Fibroblast of skin of right biceps (primary cell): ENCODE measurements at places on chromosomes 5 and 9.

GRCh38 chr5:154593071-154593470 lies 115.0 kb upstream of the HAND1 start:
- peak; percentile 58 for DNase-seq

- DNase-seq = no peak
Observed at GRCh38 chr5:55096182-55096581, 6.3 kb upstream of the GZMA start.

- DNase-seq = no peak
Observed at GRCh38 chr5:56422076-56422762, 189.1 kb upstream of the ANKRD55 start.

- DNase-seq = no peak
Observed at GRCh38 chr5:154449786-154450185, 4.0 kb downstream of the SAP30L start.

GRCh38 chr5:167867281-167867680 lies 424.2 kb upstream of the WWC1 start:
- no peak for DNase-seq

DNA sequence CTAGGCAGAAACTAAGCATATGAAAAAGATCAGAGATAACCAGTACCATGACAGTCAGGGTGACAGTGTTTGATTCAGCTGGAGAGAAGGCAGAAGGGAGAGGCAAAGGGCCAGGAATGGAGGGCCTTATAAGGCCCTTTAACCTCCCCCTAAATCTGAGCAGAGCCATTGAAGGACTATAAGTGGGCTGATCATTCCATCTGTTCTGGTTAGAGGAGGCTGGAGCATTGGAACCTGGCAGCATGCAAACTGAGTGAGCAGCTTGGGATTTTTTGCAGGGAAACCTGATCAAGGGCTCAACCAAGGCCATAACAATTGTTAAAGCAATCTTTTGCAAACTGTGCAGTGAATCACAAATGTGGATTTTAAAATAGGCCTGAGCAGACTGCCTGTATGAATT lies 174.5 kb upstream of the DAP start:
- no peak for DNase-seq

DNA sequence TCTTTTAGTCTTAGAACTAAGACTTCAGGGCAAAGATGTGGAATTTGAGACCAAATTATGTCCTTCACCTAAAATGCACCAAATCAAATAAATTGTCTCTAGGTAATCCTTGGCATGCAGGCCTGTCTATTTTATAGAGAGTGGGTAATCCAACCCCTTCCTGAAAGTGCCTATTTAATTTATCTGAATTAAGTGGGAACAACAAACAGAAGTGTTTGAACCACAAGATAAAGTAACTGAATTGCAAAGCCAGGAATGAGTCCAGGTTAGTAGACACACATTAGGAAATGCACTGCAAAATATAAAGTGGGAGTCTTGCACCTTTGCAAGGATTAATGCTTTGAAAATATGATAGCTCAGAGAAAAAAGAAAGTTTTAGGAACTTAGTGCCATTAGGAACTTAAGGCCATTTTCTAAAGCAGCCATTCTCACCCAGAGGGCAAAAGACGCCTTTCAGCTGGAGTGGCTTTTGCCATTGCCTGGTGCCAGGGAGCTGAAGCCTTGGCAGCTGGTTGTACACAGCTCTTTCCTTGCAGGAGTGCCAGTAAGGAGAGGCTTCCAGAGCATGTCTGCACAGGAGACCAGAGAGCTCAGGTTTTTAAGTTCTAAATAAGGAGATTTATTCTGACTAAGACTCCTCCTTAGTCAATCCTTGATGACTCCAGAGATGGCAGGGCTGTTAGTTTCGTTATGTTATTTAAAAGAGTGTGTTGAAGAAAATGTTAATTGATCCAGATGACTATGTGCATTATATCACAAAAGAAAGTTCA lies 151.7 kb upstream of the ELL2 start:
- no peak for DNase-seq

DNA sequence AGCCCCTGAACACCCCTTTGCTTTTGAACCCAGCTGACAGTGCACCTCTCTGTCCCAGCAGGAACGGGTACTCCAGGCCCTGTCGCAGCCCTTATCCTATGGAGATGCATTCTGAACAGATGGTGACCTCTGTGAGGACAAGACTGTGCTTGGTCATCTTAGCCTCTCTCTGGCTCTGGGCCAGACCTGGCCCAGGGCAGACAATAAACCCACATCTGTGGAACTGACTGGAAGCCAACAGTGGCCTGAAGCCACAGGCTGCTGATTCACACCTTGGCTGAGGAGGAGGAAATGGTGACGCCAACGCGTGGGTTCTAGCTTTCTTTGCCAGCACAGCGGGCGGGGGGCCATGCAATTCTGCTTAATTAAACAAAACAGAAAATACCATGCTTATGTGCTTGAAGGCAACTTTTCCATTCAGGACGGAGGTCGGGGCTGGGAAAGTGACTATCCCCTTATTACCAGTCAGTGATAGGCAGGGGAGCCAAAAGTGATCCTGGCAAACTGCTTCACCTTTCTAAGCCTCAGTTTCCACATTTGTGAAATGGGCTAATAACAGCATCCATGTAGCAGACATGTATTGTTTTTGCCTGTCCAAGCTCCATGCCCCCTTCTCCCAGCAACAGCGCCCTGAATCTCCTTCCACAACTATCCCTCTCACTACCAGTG lies 10.8 kb downstream of the SH3PXD2B start:
- peak; percentile 88 for DNase-seq

DNA sequence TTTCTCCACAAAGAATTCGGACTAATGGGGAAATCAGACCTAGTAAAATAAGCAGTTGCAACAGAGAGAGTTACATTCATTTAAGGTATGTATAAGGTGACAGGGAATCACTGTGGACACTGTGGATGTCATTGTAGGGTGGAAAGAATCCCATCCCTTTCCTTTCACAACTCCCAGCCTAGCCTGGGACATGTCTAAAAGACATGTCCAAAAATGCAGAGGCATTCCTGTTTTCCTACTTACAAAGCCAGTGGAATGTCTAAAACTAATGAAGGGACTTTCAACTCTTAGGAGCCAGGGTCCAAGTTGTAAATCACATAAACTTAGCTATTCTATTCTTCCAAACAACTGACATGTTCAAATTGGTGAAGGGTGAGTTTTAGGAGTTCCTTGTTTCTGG lies 511.0 kb downstream of the PRELID2 start:
- peak; percentile 1 for DNase-seq

DNA sequence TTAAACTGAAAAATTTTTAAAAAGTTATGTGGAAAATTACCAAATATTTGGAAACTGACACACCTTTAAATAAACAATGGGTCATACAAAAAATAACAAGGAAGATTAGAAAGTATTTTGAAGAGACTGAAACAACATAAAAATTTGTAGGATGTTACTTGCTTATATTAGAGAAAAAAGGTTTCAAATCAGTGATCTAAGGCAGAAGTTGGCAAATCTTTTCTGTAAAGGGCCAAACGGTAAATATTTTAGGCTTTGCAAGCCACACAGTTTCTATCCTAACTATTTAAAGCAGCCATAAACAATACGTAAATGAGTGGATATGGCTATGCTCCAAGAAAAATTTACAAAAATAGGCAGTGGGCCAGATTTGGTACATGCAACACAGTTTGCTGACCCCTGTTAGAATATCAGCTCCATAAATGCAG lies 81.3 kb downstream of the OXCT1 start:
- DNase-seq = peak; percentile 79

- no peak for DNase-seq
Observed at GRCh38 chr5:166073901-166074581, 2217.4 kb upstream of the WWC1 start.

- DNase-seq = no peak
Observed at GRCh38 chr5:93587597-93588351, 4.8 kb downstream of the NR2F1 start.

GRCh38 chr5:5738797-5739489 lies 316.5 kb downstream of the ICE1 start:
- no peak for DNase-seq

- no peak for DNase-seq
Observed at GRCh38 chr9:131027872-131028179, 18.9 kb downstream of the LAMC3 start.

GRCh38 chr9:108423433-108423832 lies 432.4 kb downstream of the ACTL7B start:
- no peak for DNase-seq

GRCh38 chr5:82277613-82277986 lies 554 bp downstream of the RPS23 start:
- DNase-seq = no peak

DNA sequence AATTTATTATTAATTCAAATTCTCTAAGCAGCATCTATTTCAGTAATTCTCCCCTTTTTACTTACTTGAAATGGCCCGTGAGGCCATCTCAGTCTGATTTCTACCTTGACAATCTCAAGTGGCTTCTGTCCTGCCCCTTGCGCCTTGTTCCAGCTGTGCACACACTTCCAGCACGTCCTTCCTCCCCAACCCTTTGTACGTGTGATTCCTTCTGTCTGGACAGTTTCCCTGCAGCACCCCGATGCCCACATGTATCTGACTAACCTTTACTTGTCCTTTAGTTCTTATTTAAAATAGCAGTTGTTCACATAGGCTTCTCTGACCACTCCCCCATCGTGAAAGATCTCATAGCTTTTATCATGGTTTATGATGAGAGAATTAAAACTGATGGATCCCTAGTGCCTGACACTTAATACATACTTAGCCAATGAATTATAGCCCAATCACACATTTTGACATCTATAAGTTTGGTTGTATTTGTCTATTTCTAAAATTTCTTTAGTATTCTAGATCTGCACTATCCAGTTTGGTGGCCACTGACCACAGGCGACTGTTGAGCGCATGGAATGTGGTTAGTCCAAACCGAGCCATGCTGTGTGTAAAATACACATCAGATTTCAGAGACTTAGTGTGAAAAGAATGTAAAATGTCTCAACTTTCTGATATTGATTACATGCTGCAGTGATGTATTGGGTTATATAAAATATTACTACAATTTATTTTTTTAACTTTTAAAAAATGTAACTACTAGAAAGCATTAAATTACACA lies 14.3 kb downstream of the ZBTB34 start:
- DNase-seq = no peak

GRCh38 chr9:95852059-95853032 lies 23.1 kb upstream of the ERCC6L2 start:
- DNase-seq = peak; percentile 90

DNA sequence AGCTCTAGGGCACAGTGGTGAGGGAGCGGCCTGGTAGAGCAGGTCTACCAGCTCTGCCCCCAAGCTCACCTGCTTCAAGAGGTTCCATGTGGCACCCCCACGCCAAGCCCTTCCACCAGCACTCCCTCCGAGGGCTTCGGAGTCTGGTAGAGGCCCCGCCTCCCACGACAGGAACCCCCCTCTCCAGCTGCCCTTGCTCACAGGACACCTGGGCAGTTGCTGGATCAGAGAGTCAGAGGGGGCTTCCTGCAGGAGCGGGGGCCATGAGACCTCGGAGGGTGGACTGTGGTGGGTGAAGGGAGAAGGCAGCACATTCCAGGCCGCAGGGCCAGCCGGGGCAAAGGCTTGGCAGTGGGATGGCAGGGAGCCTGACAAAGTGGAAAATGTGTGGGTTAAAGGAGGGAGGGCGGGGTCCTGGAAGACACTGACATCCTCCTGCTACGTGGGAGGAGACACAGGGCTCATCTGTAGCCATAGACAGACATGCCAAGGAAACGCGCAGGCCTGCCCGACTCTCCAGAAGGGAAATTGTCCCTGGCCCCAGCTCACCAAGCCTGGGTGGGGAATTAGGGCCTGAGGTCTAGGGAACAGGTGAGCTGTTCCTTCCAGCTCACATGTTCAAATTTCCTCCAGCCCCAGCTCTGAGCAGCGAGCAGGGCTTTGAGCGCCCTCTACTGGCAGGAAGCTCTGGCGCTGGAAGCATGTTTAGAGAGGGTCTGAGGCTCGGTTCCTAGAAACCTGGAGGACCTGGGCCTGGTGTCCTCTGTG lies 74.2 kb downstream of the NTNG2 start:
- DNase-seq = peak; percentile 52

GRCh38 chr9:20621471-20622329 lies 599 bp downstream of the MLLT3 start:
- peak; percentile 78 for DNase-seq

DNA sequence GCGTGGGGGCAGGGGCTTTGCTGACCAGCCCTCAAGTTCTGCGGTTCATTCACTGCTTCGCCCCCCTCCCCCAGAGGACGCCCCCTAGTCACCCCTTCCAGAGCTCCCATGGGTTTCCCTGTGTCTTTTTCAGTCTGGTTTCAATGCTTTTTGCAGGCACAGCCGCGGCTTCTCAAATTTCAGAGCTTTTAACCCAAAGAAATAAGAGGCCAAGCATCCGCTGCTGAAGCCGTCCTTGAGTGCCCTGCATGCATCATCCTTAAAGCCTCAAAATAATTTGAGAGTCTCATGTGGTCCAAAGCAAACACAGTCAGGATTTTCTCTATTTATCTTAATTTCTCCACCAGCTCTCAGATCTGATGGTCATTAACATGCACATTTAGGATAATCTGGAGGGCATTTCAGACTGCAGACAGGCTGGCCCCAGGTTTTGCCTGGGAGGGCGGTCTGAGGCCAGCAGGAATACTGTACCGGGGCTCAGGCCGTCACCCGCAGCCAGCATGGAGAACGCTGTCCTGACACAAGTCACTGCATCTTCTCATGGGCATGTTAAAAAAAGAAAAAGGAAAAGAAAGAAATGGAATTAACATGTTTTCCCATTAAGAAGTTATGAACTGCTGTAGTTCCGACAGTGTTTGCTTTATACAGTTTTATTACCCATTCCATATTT lies 420.8 kb upstream of the IRX4 start:
- peak; percentile 26 for DNase-seq

GRCh38 chr9:114075602-114076001 lies 2.5 kb downstream of the AMBP start:
- DNase-seq = no peak

DNA sequence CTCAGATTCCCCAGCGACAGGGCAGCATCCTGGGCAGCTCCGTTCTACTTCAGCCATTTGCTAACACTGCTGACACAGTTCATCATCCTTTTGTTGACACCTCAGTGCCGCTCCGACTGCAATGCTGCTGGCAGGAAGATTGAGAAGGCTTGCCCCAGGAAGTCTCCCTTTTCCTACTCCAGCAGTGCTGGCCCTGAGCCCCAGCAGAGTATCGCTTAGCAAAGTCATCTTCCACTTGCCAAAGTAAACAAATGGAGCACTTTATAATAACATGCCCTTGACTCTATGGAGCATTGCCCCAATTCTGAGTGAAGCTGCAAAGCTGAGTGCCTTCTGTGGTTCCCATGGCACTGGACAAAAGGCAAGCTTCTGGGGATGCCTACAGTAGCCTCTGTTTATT lies 32.2 kb downstream of the PRLR start:
- DNase-seq = peak; percentile 78

- DNase-seq = no peak
Observed at GRCh38 chr5:424301-425110, 18.5 kb upstream of the EXOC3 start.

DNA sequence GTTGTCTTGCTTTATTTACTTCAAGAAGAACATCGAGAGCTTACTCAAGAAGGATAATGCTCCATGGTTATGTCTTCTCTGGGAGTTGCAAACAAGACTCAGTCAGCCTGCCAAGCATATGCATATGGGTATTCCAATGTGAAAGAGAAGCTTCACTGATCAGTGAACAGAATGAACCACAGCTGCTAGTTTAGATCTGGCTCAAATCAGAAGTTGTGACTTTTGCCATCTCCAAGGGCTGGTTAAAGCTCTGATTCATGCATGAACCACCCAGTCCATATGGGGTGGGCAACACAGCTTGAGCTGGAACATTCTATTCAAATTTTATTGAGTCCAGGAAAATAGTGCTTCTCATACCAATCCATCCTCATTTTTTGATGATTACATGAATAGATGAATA lies 50.0 kb downstream of the ATPSCKMT start:
- DNase-seq = no peak

- DNase-seq = no peak
Observed at GRCh38 chr5:21424907-21425306, 1428.2 kb downstream of the CDH12 start.
